ENCODE measurements at places on chromosomes 11 and 22. TPM values are rescaled to one million over a fixed set of nuclear protein-coding genes. Genes with fewer than 3 reads are reported as not detected.

Gene MISFA
- 0.52 TPM for total RNA-seq

Gene CCDC89
- total RNA-seq, result not detected

Gene NAALADL1
- 6.6 TPM for total RNA-seq

Gene GAL3ST3
- not detected for total RNA-seq

Gene BTG4
- total RNA-seq, result not detected
